Stimulated activated CD4-positive, alpha-beta T cell treated with anti-CD3 and anti-CD28 coated beads, Interleukin-1b, Interleukin-23, amount 100 ng/mL, for 4 hours (primary cell): ENCODE measurements at places on chromosomes 4 and X.

GRCh38 chr4:47494124-47494430 lies 9.0 kb downstream of the ATP10D start:
- no peak for DNase-seq

GRCh38 chr4:52959541-52959940 lies 97.4 kb downstream of the RASL11B start:
- no peak for DNase-seq

GRCh38 chrX:11426712-11427452 lies 133.7 kb downstream of the AMELX start:
- no peak for DNase-seq

DNA sequence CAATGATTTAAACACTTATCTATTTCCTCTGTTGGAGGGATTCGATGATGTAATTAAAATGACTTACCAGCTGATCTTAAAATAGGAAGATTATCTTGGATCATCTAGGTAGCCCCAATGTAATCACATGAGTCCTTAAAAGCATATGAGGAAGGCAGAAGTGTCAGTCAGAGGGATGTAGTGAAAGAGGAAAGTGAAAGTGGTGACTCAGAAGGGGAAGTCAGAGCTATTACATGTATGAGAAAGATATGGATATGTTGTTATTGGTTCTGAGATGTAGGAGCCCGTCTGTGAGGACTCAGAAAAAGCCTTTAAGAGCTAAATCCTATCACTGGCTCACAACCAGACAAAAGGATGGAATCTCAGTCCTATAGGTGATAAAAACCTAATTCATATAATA lies 456.4 kb downstream of the DACH2 start:
- no peak for DNase-seq

DNA sequence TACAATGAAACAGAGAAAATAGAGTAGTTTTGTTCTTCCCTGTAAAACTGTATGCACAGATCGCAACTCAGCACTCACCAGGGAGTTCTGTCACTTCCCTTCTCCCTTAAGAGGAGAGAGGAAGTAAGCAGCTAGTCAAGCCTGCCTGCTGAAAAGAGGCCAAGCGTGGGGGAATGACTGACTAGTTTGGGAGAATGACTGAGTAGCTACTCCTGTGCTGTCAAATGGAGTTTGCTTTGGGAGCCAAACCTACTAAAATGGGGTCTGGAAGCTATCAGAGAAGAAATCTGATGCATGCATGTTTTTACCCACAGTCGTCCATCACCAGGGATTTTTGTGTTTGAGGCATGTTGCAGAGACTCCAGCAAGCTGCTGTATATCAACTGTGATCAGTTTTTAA lies 54.6 kb upstream of the LHFPL1 start:
- DNase-seq: no peak

- no peak for DNase-seq
Observed at GRCh38 chrX:10660171-10660570, 39.8 kb upstream of the MID1 start.

GRCh38 chrX:49001521-49002090 lies 458 bp downstream of the GRIPAP1 start:
- DNase-seq: peak; percentile 22

- no peak for DNase-seq
Observed at GRCh38 chrX:19057856-19058255, 64.4 kb downstream of the ADGRG2 start.

DNA sequence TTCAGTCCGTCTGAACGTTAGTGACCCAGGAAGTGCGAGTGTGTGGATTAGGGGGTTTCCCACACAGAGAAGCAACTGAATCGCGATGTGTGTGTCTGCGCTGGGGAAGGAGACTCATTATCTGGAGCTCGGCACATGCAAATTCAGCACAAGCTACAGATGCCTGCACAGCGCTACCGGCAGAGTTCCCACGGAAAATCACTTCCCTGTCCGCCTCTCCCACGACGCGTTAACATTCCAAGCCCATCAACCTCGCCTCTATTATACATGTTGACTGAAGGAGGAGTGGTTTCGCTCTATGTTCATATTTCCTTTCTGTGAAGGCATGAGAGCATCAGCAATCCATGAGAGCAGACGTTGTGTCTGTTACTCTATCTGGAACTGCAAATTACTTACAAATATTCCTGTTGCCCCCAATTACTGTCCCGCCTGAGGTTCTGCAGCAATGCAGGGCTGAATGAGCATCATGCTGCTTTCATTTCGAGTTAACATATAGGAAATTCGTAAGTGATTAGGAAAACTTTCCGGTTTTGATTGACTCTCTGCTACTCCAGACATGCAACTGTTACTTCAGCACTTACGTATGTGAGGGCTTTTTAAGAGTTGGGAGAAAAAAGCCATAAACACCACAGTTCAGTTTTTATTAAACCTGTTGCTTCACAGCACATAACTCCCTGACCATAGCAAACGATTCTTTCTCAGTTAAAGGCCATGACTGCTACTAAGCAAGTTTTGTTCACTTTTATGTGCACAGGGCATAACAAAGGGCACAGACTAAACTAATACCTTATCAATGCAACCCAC lies 15.0 kb upstream of the MTNR1A start:
- no peak for DNase-seq

GRCh38 chr4:147076179-147076578 lies 130.5 kb upstream of the TTC29 start:
- DNase-seq: no peak

DNA sequence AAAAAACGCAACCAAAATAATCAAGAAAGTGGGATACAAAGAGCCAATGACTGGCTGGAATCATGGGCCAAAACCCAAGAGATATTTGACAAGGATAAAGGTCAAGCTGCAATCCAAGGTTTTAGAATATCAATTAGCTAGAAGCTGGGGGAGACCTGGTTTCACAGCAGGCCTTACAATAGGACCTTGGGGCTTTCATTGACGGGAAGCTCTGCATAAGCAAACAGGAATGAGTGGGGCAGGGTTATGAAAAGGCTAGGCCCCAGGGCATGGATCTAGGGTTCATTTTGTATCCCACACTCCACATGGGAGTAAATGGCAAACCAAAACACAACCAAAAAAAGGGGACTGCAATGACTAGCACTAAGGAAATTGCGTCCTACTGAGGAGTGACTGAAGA lies 215.3 kb downstream of the HS6ST2 start:
- DNase-seq: no peak

- DNase-seq: no peak
Observed at GRCh38 chrX:906586-906985, 276.0 kb downstream of the SHOX start.

GRCh38 chrX:17917945-17918577 lies 57.0 kb upstream of the RAI2 start:
- no peak for DNase-seq

- no peak for DNase-seq
Observed at GRCh38 chr4:60805500-60806313, 394.4 kb upstream of the ADGRL3 start.

DNA sequence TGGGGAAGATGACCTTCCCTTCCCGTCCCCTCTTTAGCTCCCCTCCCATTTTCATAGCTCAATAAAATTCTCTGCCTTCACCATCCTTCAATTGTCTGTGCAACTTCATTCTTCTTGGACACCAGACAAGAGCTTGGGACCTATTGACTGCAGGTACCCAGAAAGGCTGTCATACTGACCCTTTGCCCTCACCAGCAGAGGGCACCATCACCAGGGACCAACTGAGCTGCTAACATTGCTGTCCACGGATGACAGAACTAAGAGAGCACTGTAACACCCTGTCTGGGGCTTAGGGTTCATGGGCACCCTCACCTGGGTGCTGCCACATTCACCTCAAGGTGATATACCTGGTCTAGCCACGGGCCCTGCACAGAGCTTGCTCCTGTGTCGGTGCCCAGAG lies 141.3 kb upstream of the VCX3B start:
- DNase-seq: no peak

- DNase-seq: no peak
Observed at GRCh38 chr4:118345813-118346212, 7.0 kb downstream of the PRSS12 start.
